Left renal cortex interstitium (tissue), 4 donors: ENCODE measurements at places on chromosomes 1 and 21. TPM values are rescaled to one million over a fixed set of nuclear protein-coding genes. Genes with fewer than 3 reads are reported as not detected.

The CRYBG2 gene
- polyA plus RNA-seq: 1.1 TPM

The PALMD gene
- 2.4 TPM for polyA plus RNA-seq

The SEMA6C gene
- polyA plus RNA-seq: 23.9 TPM

The AK4 gene
- 60.0 TPM for polyA plus RNA-seq

The ETV3L gene
- not detected for polyA plus RNA-seq

The AIRE gene
- polyA plus RNA-seq: 1.2 TPM

The TNFRSF4 gene
- 3.1 TPM for polyA plus RNA-seq

The CFHR4 gene
- not detected for polyA plus RNA-seq

The CLDN17 gene
- polyA plus RNA-seq: not detected

The S100A8 gene
- polyA plus RNA-seq: 12.0 TPM

The ZNF648 gene
- polyA plus RNA-seq: 0.33 TPM

The KCND3 gene
- polyA plus RNA-seq: 1.6 TPM

The COL16A1 gene
- polyA plus RNA-seq: 70.7 TPM

The KRTAP12-2 gene
- polyA plus RNA-seq: not detected

The CD34 gene
- polyA plus RNA-seq: 89.3 TPM

The DMBX1 gene
- polyA plus RNA-seq: not detected

The IVNS1ABP gene
- polyA plus RNA-seq: 291 TPM

The ASB17 gene
- not detected for polyA plus RNA-seq

The MXRA8 gene
- polyA plus RNA-seq: 164 TPM

The LRRC8D gene
- 40.7 TPM for polyA plus RNA-seq

The LCE1E gene
- polyA plus RNA-seq: not detected

The CD247 gene
- 0.55 TPM for polyA plus RNA-seq

The PCP4 gene
- polyA plus RNA-seq: 13.5 TPM

The HSD3B2 gene
- 3.0 TPM for polyA plus RNA-seq

The CFHR1 gene
- 0.57 TPM for polyA plus RNA-seq

The DNALI1 gene
- 76.1 TPM for polyA plus RNA-seq

The FGR gene
- polyA plus RNA-seq: 2.0 TPM

The MFN2 gene
- 61.6 TPM for polyA plus RNA-seq

The GSTM3 gene
- polyA plus RNA-seq: 257 TPM

The C8A gene
- not detected for polyA plus RNA-seq

The USF1 gene
- polyA plus RNA-seq: 69.0 TPM

The PEX11B gene
- polyA plus RNA-seq: 58.1 TPM

The PGBD5 gene
- polyA plus RNA-seq: 5.7 TPM

The DCST2 gene
- 1.8 TPM for polyA plus RNA-seq

The DENND2D gene
- 18.1 TPM for polyA plus RNA-seq

The ZFP69B gene
- 4.8 TPM for polyA plus RNA-seq

The MPL gene
- 0.84 TPM for polyA plus RNA-seq

The HNRNPCL4 gene
- 0.81 TPM for polyA plus RNA-seq

The SLFNL1 gene
- 1.2 TPM for polyA plus RNA-seq

The HUNK gene
- polyA plus RNA-seq: 20.8 TPM
